ENCODE measurements at places on chromosomes 1 and 21.
A peak's percentile ranks its signal among the peaks of the same experiment; 100 is the strongest.

GRCh38 chr1:209622841-209623829 is 29.1 kb downstream of the LAMB3 start:
- DNase-seq: no peak

DNA sequence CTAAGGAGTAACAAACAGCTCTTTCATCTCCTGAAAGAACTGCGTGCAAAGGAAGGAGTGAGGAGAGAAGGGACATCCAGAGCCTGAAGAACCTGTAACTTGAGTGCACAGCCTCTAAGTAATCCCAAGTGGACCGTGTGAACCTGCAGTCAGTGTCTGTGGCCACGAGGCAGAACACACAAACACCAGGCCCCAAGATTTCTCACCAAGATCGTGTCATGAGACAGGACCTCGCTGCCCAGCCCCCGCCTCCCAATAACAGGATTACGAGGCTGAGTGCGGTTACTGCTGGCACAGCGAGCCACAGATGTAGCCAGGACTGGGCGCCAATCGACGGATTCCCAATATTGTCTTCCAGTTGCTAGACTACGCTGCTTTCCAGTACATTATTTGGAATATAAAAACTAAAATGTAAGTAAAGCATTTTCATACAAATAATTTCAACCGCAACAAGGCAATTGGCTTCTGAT is 101.3 kb upstream of the SLC25A33 start:
- DNase-seq: peak; percentile 54

- no peak for DNase-seq
These were observed 44.9 kb downstream of the COL18A1 start for GRCh38 chr21:45449658-45450422.

- DNase-seq: no peak
These were observed 51.8 kb downstream of the DOP1B start for GRCh38 chr21:36208326-36209013.

- no peak for DNase-seq
These were observed 20.4 kb downstream of the GREM2 start for GRCh38 chr1:240591564-240591963.

DNA sequence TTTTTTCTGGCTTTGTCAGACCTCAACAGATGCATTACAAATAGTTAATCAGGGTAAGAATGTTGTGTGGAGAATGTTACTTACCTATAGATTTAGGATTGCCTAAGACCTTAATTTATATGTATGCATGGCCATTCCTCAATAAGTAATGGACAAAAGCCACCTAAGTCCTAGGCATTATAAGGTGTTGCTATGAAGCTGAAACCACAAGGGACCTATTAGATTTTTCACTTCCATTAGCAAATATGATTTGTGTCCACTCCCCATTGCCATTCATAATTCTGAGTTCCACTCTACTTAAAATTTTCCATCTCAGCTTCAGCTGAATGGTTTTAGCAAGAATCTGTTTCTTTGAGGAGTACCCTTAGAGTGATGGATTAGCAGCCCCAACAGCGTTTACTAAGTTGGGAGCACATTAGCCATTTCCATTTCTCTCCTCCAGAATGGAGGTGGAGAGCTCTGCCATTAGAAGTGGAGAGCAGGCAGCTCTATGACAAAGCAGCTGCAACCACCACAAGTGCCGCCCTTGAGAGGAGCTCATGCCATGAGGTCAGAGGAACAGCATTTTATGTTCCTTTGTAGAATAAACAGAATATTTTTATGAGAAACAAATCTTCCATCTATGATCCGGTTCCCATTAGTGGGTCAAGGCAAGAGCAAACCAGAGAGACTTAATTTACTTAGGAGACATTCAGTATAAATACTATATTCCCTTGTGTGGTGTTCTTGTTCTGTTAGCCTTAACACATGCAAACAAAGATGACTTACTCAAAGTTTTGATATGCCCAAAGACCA is 28.9 kb upstream of the C1orf87 start:
- no peak for DNase-seq

GRCh38 chr1:246187834-246188372 is 319.2 kb downstream of the SMYD3 start:
- DNase-seq: no peak

GRCh38 chr1:18443587-18444520 is 36.9 kb upstream of the KLHDC7A start:
- DNase-seq: no peak

DNA sequence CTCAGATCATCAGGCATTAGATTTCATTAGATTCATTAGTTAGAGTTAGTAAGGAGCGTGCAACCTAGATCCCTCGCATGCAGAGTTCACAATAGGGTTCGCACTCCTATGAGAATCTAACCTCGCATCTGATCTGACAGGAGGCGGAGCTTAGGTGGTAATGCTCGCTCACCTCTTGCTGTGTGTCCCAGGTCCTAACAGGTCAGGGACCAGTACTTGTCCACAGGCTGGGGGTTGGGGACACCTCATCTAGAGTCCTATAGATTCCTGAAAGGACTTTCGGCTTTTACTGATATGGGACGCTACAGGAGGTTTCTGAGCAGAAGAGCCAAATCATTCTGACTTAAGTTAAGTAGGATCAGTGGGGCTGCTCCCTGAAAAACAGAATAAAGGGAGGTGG is 91.4 kb downstream of the AKT3 start:
- DNase-seq: no peak

GRCh38 chr1:10704368-10704882 is 92.0 kb downstream of the CASZ1 start:
- DNase-seq: no peak

DNA sequence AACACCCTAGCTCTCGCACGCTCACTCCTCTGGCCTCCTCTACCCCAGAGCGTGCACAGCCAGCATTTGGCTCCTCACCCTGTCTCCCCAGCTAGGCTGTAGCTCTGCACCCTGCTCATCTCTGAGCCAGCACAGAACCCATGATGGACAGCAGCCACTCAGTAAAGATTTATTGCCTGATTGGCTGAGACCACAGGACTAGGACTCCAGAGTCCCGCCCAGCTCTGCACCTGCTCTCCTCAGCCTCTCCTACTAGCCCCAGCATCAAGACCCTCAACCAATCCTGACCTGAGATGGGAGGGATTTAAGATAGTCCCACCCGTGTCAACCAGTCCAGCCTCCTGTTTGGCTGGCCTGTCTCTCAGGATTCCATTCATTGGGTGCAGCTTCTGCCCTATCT is 9.3 kb downstream of the C1QB start:
- DNase-seq: no peak

- DNase-seq: no peak
These were observed 27.7 kb upstream of the VWA5B1 start for GRCh38 chr1:20262810-20263534.

- no peak for DNase-seq
These were observed 134.1 kb downstream of the GLUL start for GRCh38 chr1:182257369-182258063.

- no peak for DNase-seq
These were observed 6.1 kb downstream of the FABP3 start for GRCh38 chr1:31366796-31367195.

DNA sequence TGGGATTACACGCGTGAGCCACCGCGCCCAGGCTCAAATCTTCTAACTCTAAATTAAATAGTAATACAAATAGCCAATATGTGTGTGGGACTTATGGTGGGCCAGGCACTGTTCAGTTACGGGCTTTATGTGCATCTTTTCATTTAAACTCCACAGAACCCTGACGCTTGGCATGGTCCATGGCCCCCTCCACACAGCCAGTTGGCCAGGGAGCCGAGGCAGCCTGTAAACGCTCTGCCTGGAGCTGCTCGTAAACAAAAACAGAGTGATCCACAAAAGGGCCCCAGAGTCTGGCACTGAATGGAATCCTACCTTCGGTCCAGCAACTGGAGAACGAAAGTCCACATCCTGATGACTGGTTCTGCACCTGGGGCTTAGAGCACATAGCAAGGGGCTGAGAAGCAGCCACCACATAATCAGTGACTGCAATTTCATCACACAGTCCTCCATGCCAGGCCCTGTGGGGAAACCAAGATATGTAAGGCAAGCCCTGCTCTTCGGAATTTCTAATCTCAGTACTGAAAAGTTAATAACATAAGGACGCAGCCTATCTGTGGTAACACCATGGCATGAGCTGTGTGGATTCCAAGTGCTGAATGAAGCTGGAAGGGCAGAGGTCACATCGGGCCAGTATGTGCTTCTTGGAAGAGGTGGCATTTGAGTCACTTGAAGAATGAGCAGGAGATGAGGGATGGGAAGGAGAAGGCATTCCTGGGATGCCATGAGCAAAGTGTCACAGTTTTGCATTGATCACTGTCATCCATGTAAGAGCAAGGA is 13.5 kb upstream of the ADAMTSL4 start:
- DNase-seq: no peak

- no peak for DNase-seq
These were observed 9.4 kb downstream of the TMEM53 start for GRCh38 chr1:44664730-44665370.

DNA sequence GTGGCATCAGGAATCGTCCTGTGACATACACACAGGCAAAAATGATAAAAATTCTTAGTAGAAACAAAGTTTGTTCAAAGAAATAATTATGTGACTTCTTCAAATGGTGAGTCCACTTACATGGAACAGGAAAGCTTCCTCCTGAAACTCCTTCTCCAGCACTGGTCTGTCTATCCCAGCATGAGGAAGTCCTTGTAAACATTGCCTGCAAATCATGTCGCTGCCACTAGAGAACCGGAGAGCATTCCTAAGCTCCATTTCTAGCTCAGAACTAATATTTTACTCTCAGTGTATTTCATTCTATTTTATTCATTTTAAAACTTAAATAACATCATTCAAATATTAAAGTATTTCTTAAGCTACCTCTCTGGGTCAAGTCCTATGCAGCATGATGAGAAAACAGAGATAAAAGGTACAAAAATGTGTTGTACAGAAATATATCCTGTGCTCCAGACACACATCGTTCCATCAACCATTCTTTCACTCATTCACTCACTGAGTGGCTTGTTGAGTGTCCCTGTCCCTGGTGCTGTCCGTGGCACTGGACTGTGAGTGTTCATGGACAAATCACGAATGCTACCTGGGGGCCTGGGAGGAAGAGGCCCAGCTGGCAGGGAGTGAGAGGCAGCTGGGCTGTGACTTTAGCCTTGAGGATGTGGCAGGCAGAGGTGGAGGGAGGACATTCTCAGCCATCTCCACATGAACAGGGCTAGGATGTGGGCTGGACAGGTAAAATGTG is 10.0 kb downstream of the CYP4A22 start:
- no peak for DNase-seq

DNA sequence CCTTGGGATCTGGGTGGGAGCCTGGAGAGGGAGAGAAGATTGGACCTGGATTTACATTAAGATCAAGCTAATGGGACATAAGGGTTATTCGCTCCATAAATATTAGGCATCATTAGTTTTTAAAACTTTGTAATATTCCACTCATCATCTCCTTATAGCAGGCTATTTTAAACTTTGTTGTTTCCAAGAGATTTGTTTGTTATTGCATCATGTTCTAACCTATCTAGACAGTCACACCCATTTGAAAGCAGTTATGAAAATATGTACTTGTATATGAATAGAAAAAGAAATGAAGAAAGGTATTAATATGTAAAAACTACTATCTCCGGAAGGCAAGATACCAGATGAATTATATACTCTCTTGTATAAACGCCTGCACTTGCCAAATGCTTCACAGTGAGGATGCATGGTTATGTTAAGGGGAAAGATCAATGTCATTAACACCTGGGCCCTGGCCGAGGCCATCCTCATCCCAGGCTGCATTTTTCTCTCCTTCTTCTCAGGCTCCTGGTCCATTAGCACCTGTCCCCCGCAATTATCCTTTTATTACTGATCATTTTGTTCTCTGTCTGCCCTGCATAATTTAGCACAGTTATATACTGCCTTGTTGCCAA is 468.2 kb downstream of the MATN1 start:
- DNase-seq: no peak

- DNase-seq: no peak
These were observed 298.3 kb downstream of the MATN1 start for GRCh38 chr1:30425046-30425445.

DNA sequence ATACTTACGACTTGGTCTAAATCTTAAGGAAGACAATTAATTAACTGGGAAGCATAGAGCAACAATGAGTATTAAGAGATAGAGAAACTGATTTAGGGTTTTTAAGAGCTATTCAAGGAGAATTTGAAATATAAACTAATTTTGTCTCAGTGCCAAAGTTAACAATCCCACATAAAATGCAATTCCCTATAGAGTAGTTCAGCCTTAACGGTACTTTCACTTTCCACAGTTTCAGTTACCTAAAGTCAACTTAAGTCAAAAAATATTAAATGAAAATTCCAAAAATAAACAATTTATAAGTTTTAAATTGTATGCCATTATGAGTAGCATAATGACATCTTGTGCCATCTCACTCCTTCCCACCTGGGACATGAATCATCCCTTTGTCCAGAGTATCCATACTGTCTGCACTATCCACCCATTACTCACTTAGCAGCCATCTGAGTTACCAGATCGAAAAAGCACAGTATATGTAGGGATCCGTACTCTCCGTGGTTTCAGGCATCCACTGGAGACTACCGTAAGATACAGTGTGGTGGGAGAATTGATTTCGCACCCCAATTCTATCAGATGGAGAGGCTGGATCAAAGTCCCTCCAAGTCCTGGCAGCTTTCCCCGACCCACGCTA is 4.8 kb upstream of the SARS1 start:
- no peak for DNase-seq

GRCh38 chr1:116538544-116538943 is 32.3 kb downstream of the CD58 start:
- no peak for DNase-seq

DNA sequence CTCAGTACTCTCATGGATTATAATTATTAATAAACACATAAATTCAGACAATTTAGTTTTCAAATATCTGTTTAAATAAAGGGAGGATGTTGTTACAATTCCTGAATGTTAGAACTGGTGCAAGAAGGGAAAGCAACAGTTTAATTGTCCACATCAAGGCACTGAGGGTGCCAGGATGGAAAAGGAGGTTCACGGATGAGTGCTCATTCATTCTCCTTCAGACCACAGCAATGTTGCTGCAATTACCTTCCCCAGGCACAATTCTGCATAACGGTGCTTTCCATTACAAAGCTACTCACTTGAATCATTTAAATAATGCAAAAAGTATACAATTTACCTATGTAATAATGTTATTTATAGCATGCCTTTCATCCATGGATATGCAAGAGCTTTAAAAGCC is 52.3 kb upstream of the COG2 start:
- no peak for DNase-seq

Data from fibroblast of pulmonary artery (primary cell).